Activated naive CD4-positive, alpha-beta T cell (primary cell): ENCODE measurements at places on chromosomes 2 and 18.

DNA sequence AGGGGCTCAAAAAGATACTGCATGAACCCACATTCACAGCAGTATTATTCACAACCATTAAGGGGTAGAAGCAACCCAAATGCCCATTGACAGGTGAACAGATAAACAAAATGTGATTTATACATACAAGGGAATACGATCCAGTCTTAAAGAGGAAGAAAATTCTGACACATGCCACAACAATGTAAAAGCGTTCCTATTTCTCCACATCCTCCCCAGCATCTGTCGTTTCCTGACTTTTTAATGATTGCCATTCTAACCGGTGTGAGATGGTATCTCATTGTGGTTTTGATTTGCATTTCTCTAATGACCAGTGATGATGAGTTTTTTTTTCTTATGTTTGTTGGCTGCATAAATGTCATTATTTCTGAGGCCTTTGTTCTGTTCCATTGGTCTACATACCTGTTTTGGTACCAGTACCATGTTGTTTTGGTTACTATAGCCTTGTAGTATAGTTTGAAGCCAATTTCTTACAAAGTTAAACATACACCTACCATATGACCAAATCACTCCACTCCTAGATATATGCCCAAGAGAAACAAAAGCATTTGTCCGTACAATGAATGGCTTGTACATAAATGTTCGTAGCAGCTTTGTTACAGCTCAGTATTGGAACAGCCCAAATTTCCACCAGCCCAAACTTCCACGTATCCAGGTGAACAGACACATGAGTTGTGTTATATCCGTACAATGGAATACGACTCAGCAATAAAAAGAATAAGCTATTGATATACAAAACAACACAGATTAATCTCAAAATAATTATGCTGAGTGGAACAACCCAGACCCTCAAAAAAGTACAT, 85.1 kb downstream of the TMEM131 start:
- DNase-seq: no peak

- no peak for DNase-seq
These were observed 3.2 kb downstream of the GPR35 start for GRCh38 chr2:240628507-240628807.

GRCh38 chr2:73290049-73290839, 3.1 kb downstream of the EGR4 start:
- DNase-seq: no peak

GRCh38 chr2:188466761-188467160, 175.1 kb downstream of the GULP1 start:
- DNase-seq: no peak

GRCh38 chr18:61785588-61785987, 107.2 kb downstream of the RNF152 start:
- no peak for DNase-seq

DNA sequence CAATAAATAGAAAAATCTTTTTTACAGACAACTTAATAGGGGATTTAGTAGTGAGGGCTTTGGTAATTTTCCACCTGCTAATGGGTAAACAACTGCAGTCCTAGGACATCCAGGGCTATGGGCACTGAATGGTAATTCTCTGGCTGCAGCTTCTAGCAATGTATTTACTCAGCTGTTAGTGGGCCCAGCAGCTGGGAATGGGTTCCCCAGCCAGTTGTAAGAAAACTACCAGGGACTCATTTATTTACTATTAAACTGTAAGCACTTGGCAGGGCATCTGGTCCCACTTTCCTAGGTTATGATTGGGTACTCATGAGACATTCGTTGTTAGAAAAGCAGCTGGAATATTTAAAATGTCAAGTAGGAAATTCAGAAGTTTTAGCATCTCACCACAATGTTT, 363.8 kb upstream of the TRIB2 start:
- no peak for DNase-seq

GRCh38 chr18:34837769-34838272, 127.7 kb downstream of the DTNA start:
- no peak for DNase-seq

DNA sequence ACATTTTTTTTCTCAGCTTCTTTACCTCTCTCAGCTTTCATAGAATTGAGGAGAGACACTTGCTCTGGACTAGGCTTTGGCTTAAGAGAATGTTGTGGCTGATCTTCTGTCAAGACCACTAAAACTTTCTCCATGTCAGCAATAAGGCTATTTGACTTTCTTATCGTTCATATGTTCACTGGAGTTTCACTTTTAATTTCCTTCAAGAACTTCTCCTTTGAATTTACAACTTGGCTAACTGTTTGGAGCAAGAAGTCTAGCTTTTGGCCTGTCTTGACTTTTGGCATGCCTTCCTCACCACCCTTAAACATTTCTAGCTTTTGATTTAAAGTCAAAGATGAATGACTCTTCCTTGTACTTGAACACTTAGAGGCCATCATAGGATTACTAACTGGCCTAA, 104.4 kb upstream of the SLC39A10 start:
- DNase-seq: no peak

DNA sequence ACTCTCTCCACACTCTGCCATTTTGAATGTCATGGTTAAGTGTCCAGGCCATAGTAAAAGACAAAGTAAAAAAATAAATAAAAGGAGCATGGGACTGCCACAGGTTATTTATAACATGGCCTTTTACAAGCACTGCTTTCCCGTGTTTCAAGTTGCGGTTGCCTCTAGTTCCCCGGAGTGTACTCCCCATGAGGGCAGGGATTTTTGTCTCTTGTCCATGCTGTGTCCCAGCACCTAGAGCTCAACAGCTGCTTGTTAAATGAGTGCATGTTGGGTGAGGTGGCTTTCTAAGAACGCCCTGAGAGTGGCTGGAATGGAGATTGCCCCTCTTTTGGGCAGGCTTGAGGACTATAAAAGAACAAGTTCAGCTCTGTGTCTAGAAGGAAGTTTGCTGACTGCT, 8.4 kb downstream of the CAVIN2 start:
- no peak for DNase-seq

DNA sequence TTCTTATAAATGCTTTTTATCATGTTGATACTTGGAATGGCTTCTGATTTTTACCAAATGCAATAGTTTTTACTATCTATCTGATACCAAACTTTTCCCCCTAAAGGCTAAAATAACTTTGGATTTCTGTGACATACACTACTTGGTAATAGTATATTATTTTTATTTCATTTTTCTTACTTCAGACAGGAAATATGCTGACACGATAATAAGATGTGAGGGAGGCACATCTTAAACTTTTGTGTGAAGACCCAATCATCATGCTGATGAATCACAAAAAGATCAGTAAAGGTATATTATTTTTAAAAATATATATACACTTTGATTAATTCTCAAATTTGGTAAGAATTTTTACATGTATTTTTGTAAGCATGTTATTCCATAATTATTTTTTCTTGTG, 122.8 kb downstream of the TGIF1 start:
- DNase-seq: no peak

GRCh38 chr2:71923887-71924533, 223.7 kb downstream of the CYP26B1 start:
- no peak for DNase-seq

- DNase-seq: no peak
These were observed 66.9 kb upstream of the CYP26B1 start for GRCh38 chr2:72214429-72215143.

- DNase-seq: no peak
These were observed 136.8 kb downstream of the TPO start for GRCh38 chr2:1550076-1550475.

GRCh38 chr2:182921234-182921633, 54.8 kb upstream of the FRZB start:
- no peak for DNase-seq

GRCh38 chr2:240435948-240436682, 652 bp downstream of the GPC1 start:
- no peak for DNase-seq

DNA sequence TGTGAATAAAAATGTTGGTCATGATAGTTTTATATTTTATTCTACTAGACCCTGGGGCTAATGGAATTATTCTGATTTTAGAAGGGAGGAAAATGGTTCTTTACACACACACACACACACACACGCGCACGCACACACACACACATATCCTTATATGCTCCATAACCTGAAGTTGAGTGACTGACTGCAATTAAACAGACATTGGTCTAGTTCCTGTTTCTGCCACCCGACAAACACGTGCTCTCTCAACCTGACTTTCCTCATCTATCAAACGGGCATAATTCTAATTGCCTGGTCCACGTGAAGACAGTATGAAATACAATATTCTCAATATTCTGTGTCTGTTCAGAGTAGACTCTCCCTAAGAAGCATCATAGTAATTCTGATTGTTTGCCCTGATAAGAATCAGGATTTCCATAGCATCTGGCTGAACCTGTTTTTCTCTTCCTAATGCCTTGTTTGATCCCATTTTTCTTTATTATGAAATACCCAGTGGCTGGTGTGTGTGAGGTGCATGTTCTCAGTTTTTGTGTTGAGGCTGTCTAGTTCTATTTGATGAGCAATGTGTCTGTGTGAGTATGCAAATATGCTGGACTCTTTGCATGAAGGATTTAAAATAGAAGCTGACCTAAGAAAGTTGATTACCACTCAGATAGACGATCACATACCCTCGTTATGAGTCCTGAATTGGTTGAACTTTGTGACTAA, 51.0 kb downstream of the SETBP1 start:
- no peak for DNase-seq

DNA sequence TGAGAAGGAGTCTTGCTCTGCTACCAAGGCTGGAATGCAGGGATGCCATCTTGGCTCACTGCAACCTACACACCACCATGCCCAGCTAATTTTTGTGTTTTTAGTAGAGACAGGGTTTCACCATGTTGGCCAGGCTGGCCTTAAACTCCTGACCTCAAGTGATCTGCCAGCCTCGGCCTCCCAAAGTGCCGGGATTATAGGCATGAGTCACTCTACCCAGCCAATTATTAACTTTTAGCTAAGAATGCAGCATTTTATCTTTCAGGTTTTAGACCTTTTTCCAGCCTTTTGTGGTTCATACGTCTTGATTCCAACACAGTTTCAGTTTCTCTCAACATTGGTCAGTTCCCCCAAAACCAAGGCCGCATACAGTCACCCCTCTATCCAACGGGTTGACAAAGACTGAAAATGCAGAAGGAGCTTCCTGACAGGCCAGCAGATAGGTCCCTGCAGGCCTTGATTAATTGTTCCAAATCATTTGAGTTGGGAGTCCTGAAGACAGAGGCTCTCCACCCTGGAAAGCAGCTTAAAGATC, 262.2 kb upstream of the KLHL29 start:
- no peak for DNase-seq

- DNase-seq: no peak
These were observed 3.3 kb downstream of the ARL5A start for GRCh38 chr2:151824886-151825285.

GRCh38 chr2:174180726-174181236, 67.6 kb downstream of the OLA1 start:
- no peak for DNase-seq

DNA sequence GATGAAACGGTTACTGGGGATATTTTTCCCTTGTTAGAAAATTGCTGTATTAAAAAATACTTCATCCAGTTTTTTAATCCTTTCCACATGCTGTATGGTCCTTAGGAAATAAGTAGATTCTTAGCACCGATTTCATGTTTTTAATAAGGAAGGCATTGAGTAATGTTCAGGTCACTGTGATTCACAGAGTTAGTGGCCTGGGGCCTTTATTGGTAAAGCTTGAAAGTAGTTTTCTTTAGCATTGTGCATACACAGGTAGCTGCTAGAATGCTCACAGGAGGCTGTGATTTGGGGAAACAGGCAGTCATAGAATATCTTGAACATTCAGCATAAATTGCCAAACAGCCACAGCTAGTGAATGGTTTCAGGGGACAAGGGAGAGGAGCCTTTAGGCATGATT, 79.8 kb downstream of the XRCC5 start:
- no peak for DNase-seq

- DNase-seq: no peak
These were observed 73.4 kb downstream of the CDCA7 start for GRCh38 chr2:173427887-173428668.

GRCh38 chr2:160096409-160096808, 34.0 kb upstream of the PLA2R1 start:
- DNase-seq: no peak

DNA sequence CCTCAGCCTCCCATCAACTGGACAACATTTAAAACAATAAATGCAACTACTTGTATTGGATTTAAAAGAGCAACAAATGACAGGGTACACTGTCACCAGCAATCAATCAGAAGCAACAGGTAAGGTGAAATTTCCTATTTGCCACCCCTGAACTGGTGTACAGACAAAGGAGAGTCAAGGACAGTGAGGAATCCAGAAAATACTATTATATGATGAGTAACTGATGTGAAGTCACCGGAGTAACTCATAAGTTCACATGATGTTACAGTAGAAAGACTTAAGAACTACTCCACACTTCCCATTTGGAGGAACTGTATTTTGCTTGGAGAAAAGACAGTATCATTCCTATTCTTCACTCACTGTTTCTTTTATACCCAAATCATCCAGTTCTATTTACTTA, 4.1 kb upstream of the STAT1 start:
- DNase-seq: no peak

- no peak for DNase-seq
These were observed 470.6 kb upstream of the MEX3C start for GRCh38 chr18:51668101-51668500.

- DNase-seq: no peak
These were observed 240.4 kb downstream of the IKZF2 start for GRCh38 chr2:212911011-212911410.

GRCh38 chr2:144452169-144452988, 67.5 kb downstream of the ZEB2 start:
- DNase-seq: no peak

- no peak for DNase-seq
These were observed 2.1 kb upstream of the SPIRE1 start for GRCh38 chr18:12659904-12660605.

DNA sequence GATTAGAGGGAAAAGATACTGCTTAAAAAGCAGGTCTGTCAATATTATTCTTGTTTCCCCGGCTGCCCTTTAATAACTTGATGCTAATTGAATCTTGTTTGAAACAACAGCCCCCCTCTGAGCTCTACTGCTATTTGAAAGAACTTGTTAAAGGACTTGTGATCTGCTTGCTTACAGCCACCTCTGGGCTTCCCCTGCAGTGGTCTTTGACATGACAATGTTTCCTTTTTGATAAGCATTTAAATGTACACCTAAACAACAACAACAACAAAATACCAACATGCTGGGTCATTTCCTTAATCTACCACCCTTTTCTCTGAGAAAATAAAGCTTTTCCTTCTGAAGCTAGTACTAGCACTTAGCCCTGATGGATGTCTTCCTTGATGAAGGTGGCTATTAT, 3.9 kb downstream of the HOXD1 start:
- no peak for DNase-seq
